ENCODE measurements at places on chromosomes 7 and 10. TPM values are rescaled to one million over a fixed set of nuclear protein-coding genes. Genes with fewer than 3 reads are reported as not detected.

GRCh38 chr7:71285571-71286145, 153.7 kb downstream of the GALNT17 start:
- H3K4me3 ChIP-seq: no peak overlapping the region
- no peaks in the 10 kb centered on the region for H3K27me3 ChIP-seq
- H3K27ac ChIP-seq: no peak overlapping the region
- DNase-seq: no peak
- H3K36me3 ChIP-seq: no peaks in the 10 kb centered on the region

DNA sequence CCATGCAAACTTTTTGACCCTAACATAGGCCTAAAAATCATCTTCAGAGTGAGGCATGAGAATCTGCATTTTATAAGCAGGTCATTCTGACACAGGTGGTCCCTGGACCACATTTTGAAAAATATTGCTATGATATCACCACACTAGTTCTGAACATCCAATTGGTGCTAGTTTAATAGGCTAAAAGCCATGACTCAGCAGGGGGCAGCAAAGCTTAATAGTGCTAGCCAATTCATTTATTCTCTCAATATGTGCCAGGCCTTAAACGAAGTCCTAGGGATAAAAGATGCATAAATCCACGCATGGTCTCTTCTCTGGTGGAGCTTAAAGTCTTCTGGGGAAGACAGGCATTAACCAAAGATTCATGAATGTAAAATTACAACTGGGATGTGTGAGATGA, 10.2 kb upstream of the SLC25A28 start:
- H3K27me3 ChIP-seq: no peaks in the 10 kb centered on the region
- DNase-seq: peak; percentile 50
- H3K4me3 ChIP-seq: no peak overlapping the region
- no peaks in the 10 kb centered on the region for H3K36me3 ChIP-seq

HOXA1 gene
- 0.79 TPM for total RNA-seq

ZPBP gene
- 92.2 TPM for total RNA-seq

- no peaks in the 10 kb centered on the region for H3K36me3 ChIP-seq
- H3K4me3 ChIP-seq: no peak overlapping the region
- no peak overlapping the region for H3K27ac ChIP-seq
- no peak for DNase-seq
These were observed 330.0 kb downstream of the ARL4A start for GRCh38 chr7:13017333-13017857.

SPDYE5 gene
- total RNA-seq: 1.4 TPM

HOGA1 gene
- total RNA-seq: 0.55 TPM

DNA sequence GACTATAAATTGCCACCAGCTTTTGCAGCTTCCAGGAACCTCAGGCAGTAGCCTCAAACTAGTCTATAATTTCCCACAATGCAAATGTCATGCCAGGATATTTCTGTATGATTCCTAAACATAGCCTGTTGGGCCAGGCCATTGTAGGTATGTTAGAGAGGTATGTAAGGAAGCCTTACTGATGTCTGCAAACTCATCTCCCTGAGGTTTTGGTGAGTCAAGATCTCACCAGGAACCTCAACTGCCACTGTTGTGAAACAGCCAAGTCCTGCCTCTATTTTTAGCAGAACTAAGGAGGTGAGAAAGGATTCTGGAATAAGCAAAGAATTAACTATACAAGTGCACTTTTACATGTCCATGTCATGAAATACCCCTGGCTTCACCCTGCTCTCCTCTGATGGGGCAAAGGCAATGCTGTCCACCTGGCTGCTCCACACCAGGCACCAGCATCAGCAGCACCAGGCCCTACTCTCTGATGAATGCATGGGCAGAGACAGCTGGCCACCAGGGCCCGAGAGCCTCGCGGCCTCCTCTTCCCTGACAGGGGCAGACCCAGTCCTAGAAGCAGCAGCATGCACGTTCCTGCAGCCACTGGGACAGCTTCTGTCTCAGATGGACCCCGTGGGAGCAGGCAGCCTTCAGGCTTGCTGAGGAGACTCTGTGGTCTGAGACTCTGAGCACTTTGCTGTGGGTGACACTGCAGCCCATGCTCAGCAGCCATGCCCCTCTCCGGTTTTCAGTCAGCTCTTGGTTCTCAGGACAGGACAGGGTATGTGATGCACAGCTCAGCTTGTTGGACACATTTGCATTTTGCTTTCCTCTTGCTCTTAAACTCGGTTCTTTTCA, 147.3 kb downstream of the ZMYND11 start:
- no peaks in the 10 kb centered on the region for H3K27me3 ChIP-seq

GRCh38 chr7:128841921-128842673, 11.9 kb downstream of the FLNC start:
- H3K4me1 ChIP-seq: no peaks in the 10 kb centered on the region
- no peak overlapping the region for H3K4me3 ChIP-seq
- DNase-seq: peak; percentile 40
- H3K27me3 ChIP-seq: no peaks in the 10 kb centered on the region

- no peaks in the 10 kb centered on the region for H3K36me3 ChIP-seq
- peaks cover 12% of the 10 kb centered on the region for H3K4me1 ChIP-seq
- H3K27me3 ChIP-seq: no peaks in the 10 kb centered on the region
- no peak overlapping the region for H3K4me3 ChIP-seq
- no peak for DNase-seq
- no peak overlapping the region for H3K27ac ChIP-seq
These were observed 104.9 kb upstream of the MBL2 start for GRCh38 chr10:52877451-52877850.

WASHC2C gene
- total RNA-seq: 40.1 TPM

- no peak overlapping the region for H3K27ac ChIP-seq
- no peak overlapping the region for H3K4me3 ChIP-seq
- H3K36me3 ChIP-seq: no peaks in the 10 kb centered on the region
- H3K27me3 ChIP-seq: no peaks in the 10 kb centered on the region
- DNase-seq: no peak
These were observed 3.0 kb upstream of the NANOS1 start for GRCh38 chr10:119026301-119027110.

DNA sequence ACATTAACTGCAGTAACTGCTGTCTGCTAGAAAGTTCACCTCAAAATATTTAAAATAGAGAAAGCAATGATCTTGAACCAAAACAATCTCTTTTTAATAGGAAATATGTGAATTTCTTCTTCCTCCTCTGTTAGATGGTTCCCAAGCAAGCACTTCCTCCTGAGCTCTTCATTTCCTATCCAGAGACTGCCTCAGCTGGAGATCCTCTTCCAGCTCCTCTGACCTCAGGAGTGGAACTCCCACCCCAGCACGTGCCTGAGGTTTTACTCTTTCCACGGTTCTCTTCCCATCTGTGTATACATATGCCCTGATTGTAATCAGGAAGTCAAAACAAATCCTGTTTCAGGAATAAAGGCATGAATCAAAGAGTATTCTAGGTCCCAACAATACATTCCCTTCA, 5.6 kb downstream of the DENND11 start:
- no peaks in the 10 kb centered on the region for H3K27me3 ChIP-seq
- no peaks in the 10 kb centered on the region for H3K36me3 ChIP-seq
- DNase-seq: no peak
- no peaks in the 10 kb centered on the region for H3K4me1 ChIP-seq
- H3K27ac ChIP-seq: no peak overlapping the region
- H3K4me3 ChIP-seq: no peak overlapping the region

GRCh38 chr10:86770412-86770960, 14.1 kb downstream of the BMPR1A start:
- DNase-seq: peak; percentile 52
- H3K4me3 ChIP-seq: no peak overlapping the region
- peak overlapping the region; percentile 6 for H3K27ac ChIP-seq
- H3K4me1 ChIP-seq: peaks cover 38% of the 10 kb centered on the region

DNA sequence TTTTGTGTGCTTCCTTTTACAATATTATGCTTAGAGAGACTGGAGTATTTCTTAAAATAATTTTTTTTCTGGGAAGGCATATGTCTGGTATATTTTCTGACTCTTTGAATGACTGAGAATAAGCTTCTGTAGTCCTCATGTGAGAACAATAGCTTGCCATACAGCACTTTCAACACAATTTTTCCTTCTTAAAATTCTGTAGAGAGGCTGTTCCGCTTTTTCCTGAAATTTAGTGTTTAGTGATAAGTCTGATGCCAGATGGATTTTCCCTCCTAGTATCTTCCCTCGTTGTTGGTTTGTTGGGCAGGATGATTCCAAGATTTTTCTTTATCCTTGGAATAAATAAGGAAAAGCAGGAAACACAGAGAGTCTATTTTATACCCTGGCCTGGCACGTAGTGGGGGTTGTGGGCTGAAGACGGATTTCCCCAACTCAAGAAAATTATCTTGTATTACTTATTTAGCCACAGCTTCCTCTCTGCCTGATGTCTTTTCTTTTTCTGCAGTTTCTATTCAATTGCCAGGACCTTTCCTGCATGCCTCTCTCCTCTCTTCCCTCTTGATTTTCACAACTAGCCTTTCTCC, 111.2 kb downstream of the AOAH start:
- H3K4me1 ChIP-seq: no peaks in the 10 kb centered on the region
- DNase-seq: no peak
- H3K27ac ChIP-seq: no peak overlapping the region
- H3K36me3 ChIP-seq: no peaks in the 10 kb centered on the region
- no peaks in the 10 kb centered on the region for H3K27me3 ChIP-seq

ARHGEF35 gene
- total RNA-seq: 0.87 TPM

DNA sequence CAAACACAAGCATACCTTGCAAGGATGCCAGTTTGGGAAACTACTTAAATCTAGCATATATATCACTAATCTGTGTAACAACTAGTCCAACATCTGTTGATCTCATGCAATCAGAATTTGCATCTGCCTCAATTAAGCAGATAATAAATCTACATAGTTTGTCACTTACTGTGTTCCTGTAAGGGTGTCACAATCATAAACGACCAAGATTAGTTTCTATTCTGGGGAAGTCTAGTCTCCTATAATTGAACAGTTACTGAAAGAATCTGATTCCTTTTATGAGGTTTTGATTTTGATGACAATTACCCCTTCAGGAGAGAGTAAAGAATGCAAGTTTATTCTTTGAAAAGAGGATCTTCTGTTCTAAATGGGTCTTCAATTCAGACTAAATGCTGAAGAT, 85.5 kb upstream of the LRRN3 start:
- no peaks in the 10 kb centered on the region for H3K4me1 ChIP-seq
- DNase-seq: no peak
- H3K4me3 ChIP-seq: no peak overlapping the region
- no peak overlapping the region for H3K27ac ChIP-seq

DNA sequence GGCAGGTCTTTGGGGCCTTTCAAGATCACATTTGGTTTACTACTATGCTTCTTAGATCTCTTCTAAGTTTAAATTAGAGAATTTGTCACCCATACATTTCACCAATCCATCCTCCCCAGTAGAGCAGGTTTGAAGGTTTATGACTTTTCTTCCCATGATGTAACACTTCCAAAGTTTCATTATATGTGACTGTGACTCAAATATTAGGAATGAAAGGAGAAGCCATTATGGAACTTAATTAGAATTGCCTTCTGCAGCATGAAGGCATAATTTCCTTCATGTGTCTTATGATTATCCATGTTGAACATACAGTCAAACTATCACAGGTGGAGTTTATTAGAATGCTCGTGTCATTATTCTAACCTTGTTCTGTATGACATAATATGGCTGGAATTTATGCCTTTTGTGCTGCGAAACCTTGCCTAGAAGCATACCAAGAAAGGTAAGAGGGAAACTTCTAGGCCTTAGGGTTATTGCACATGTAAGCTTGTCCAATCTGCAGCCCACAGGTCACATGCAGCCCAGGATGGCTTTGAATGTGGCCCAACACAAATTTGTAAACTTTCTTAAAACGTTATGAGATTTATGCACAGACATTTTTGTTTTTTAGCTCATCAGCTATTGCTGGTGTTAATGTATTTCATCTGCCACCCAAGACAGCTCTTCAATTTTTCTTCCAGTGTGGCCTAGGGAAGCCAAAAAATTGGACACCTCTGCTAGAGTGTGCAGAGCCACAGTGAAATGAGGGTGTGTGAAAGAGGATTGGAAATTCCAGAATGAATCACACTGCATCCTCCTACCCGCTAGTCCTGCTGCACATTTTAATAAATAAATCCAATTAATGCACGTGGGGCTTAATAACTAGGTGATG, 133.6 kb downstream of the TMEM26 start:
- H3K4me3 ChIP-seq: no peak overlapping the region
- H3K27ac ChIP-seq: no peak overlapping the region
- H3K4me1 ChIP-seq: no peaks in the 10 kb centered on the region
- DNase-seq: no peak
- H3K27me3 ChIP-seq: no peaks in the 10 kb centered on the region
- H3K36me3 ChIP-seq: no peaks in the 10 kb centered on the region

SDK1 gene
- total RNA-seq: 36.2 TPM

DNA sequence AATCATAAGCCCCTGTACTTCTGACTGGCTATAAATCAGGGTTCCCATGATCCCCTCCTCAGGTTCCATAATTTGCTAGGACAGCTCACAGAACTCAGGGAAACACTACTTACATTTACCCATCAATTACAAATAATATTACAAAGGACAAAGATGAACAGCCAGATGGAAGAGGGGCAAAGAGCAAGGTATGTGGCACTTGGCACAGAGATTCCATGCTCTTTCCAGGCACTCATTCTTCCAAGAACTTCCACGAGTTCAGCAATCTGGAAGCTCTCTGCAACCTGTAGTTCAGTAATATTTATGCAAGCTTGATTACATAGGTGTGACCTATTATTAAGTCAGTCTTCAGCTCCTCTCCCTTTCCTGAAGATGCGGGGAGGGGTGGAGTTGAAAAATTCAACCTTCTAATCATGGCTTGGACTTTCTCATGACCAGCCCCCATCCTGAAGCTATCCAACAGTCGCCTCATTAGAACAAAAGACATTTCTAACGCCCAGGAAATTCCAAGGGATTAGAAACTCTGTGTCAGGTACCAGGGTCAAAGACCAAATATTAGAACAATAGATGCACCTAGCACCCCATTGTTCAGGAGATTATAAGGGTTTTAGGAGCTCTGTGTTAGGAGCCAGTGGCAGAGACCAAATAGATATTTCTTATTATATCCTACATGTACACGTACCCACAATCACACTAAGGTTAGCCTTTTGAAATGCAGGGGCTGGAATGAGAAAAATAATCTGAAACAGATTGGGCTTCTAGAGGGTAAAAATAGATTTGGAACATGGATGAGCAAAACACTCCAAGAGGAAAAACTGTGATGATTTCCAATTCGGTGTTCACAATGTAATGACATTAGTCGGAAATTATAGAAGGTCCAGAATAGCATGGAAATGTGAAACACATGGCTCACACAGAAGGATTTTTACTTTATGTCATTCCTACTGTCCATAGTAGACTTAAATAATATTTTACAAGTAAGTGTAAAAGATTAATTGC, 7.0 kb downstream of the ANKMY2 start:
- DNase-seq: no peak
- H3K27me3 ChIP-seq: no peaks in the 10 kb centered on the region
- no peaks in the 10 kb centered on the region for H3K36me3 ChIP-seq
- H3K4me1 ChIP-seq: peaks cover 13% of the 10 kb centered on the region

- H3K27me3 ChIP-seq: no peaks in the 10 kb centered on the region
- H3K4me1 ChIP-seq: no peaks in the 10 kb centered on the region
- H3K4me3 ChIP-seq: no peak overlapping the region
These were observed 37.9 kb downstream of the SLC25A28 start for GRCh38 chr10:99582255-99582770.
